ENCODE measurements at places on chromosomes 5 and 9.

DNA sequence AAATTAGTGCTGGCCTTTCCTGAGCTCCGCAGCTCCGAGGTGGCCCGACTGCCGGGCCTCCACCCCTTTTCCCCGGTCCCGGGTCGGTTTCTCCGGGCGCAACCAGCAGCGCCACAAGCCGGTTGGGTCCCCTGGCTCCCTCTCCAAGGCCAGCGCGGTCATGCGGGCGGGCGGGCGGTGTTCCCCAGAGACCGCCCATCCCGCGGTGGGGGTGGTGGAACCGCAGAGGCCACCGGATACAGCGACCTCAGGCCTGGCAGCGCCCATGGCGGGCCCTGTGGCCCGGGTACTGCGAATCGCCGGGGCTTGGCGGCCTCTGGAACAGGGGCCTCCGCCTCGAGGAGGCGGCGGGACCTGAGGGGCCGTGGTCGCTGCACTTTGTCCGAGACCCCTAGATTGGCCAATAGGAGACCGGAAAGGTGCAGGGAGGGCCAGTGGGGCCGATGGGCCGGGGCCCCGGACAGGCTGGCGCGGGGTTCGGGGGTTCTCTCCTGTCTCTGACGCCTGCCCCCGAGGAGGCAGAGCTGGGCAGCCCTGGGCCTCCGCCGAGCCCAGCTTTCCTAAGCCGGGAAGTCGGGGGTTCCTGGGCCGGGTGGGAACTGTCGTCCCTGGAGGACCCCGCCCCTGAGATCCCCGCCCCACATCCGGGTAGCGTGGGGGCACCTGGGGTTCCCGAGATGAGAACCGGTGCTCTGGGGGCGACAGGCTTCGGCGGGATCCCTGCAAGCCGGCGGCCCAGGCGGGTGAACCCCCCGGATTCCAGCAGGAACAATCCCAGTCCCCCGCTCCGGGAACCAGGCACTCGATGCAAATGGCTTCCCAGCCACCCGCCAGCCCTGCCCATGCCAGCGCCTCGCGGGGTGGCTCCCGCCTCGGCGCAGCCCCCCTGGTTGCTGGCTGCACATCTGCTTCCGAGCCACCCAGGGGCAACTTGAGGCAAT lies 293.9 kb downstream of the ZSWIM6 start:
- peak; percentile 45 for DNase-seq
- no peak overlapping the region for H3K27ac ChIP-seq
- H3K27me3 ChIP-seq = peaks cover 67% of the 10 kb centered on the region
- H3K4me1 ChIP-seq = peaks cover 6% of the 10 kb centered on the region

GRCh38 chr9:21919377-21920362 lies 74.5 kb downstream of the CDKN2A start:
- peak overlapping the region; percentile 68 for H3K27ac ChIP-seq
- peak overlapping the region; percentile 19 for H3K4me3 ChIP-seq
- peaks cover 18% of the 10 kb centered on the region for H3K4me1 ChIP-seq
- H3K27me3 ChIP-seq = no peaks in the 10 kb centered on the region
- peaks cover 10% of the 10 kb centered on the region for H3K36me3 ChIP-seq
- peak; percentile 49 for DNase-seq

DNA sequence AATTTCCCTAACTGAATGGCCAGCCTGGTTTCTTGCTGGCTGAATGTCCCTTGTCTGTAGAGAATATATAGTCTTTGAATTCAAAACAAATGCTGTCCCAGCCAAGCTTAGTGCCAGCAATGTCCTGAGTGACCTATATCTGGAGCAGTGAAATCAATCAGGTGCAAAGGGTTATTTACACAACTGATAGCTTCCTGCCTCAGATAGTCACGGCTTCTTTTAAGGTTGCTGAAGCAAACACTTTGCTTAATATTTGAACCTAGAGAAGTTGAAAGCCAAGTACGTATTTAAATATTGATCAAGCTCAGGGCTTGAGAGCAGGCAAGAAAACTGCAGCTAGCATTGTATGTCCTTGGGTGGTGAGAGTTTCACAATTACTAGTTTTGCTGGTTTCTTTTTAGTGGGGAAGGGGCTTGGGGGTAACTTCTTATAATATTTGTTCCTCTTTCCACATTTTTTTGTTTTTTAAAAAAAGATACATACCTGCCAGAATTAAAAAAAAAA lies 2.0 kb upstream of the ARHGEF28 start:
- H3K36me3 ChIP-seq = no peaks in the 10 kb centered on the region
- peaks cover 4% of the 10 kb centered on the region for H3K4me1 ChIP-seq
- H3K27ac ChIP-seq = no peak overlapping the region
- H3K27me3 ChIP-seq = peaks cover 65% of the 10 kb centered on the region

DNA sequence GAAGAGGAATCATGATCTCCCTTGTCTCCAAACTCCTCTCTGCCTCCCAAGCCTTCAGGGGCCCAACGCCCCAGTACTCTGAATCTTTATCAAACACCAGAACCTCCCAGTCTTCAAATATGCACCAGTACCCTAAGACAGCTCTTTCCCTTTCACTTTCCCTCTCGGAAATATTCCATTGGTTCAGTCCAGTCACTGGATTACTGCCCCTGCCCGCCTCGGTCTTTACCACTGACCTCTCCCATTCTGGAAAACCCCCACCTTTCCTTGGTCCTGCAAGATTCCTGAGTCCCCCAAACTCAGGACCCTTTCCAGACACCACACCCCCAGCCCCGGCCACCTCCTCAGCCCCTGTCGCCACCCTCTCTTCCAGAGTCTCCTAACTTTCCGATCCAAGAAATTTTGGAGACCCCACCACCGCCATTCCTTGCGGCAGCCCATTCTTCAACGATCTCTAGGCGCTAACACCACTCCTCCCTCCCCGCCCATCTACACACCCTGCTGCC lies 674 bp downstream of the C5orf15 start:
- H3K27me3 ChIP-seq = no peaks in the 10 kb centered on the region
- peak; percentile 46 for DNase-seq
- peak overlapping the region; percentile 96 for H3K27ac ChIP-seq
- H3K4me1 ChIP-seq = peaks cover 51% of the 10 kb centered on the region
- peak overlapping the region; percentile 98 for H3K4me3 ChIP-seq

DNA sequence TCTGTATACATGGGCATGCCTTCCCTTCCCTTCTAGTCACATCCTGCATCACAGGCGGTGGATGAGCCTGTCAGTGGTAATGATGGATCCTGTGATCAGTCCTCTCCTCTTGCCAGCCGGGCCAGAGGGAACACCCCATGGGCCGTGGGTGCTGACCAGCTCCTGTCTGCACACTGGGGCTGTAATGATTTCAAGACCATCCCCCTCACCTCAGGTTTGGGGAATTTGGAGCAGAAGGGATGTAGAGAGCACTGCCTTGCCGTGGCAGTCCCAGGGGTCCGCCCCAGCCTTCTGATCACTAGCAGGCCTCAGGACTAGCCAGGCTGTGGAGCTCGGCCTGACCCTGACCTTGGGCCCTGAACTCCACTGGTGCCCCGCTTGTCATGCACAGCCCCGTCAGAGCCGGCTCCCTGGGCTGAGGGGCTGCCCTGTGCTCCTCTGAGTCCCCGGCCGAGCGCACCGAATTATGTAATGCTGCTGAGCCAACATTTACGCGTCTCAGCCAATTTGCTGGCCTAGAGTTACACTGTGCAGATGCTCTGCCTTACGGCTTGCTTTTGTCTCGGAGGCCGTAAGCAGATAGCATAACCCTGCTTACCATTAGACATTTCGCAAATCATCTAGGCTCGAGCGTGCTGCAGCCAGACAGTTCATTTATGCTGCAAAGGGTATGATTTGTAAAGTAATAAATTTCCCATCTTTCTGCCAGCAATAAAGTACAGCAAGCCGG lies 155.3 kb downstream of the MACROH2A1 start:
- H3K4me3 ChIP-seq = no peak overlapping the region
- no peaks in the 10 kb centered on the region for H3K27me3 ChIP-seq
- DNase-seq = peak; percentile 29
- H3K27ac ChIP-seq = no peak overlapping the region
- no peaks in the 10 kb centered on the region for H3K36me3 ChIP-seq
- H3K4me1 ChIP-seq = no peaks in the 10 kb centered on the region

- no peak overlapping the region for H3K27ac ChIP-seq
- H3K4me1 ChIP-seq = no peaks in the 10 kb centered on the region
- no peaks in the 10 kb centered on the region for H3K36me3 ChIP-seq
- no peak overlapping the region for H3K4me3 ChIP-seq
- DNase-seq = no peak
- H3K27me3 ChIP-seq = peaks cover 3% of the 10 kb centered on the region
Measured at GRCh38 chr9:72983056-72983455, 30.2 kb upstream of the ALDH1A1 start.

DNA sequence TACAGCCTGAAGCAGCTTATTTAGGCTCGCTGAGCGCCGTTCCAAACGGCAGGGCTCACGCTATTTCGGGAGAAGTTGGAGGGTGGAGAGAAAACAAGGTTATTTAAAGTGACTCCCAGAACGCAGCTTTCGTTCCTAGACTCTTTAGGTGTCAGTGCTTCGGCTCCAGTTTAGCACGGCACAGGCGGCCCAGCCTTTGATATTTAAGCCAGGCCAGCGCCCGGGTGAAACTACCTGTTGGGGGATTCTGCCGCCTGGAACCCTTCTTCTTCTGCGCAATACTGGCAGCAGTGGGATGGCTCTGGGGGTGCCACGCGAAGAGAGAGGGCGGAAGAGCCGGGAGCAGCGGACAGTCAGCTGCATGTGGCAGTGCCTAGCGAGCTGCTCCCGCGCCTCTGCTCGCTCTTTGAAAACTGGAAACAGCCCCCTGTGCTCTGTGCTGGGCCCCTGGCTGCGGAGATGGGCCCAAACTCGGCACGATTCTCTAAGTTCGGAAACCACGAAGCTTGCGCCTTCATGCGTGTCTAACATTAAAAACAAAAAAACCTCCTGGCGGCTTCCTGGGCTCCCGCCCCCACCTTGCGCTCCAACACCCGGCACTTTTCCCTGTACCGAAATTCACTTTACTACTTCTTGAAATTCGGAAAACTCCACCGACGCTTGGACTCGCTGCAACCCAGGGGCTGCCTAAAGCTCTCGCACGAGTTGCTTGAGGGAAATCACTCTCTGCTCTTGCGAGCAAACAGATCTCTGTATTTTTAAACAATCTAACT lies 34.6 kb upstream of the NFIB start:
- peaks cover 7% of the 10 kb centered on the region for H3K27me3 ChIP-seq
- no peak overlapping the region for H3K4me3 ChIP-seq
- peaks cover 4% of the 10 kb centered on the region for H3K36me3 ChIP-seq

GRCh38 chr5:37844009-37844408 lies 4.2 kb upstream of the GDNF start:
- peaks cover 63% of the 10 kb centered on the region for H3K27me3 ChIP-seq
- peaks cover 10% of the 10 kb centered on the region for H3K4me1 ChIP-seq
- H3K36me3 ChIP-seq = no peaks in the 10 kb centered on the region
- no peak for DNase-seq
- no peak overlapping the region for H3K4me3 ChIP-seq

DNA sequence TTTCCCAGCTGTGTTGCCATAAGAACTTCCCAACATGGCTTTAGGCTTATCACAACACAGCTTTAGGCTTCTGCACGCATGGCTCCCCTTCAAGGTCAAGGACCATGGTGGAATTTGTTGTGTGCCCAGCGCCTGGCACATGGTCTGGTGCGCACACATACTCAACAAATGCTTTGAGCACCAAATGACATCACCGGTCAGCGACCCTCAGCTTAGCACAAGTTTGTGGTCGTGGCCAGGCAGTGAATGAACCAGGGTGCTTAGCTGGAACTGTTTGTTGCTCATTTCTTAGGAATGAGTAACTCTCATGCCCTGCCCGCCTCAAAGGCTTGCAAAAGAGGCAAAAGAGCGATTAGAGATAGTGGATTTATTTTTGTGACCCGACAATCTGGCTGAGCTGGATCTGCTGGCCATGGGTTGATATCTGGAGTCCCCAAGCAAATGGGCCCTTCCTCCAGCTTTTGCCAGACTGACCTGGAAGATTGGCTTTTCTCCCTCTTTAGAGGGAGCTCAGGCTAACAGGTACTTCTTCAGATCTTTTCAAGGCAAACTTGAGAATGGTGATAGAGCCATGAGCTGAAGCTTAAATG lies 58.9 kb downstream of the DAP start:
- no peak for DNase-seq
- peaks cover 31% of the 10 kb centered on the region for H3K4me1 ChIP-seq
- no peaks in the 10 kb centered on the region for H3K27me3 ChIP-seq
- no peak overlapping the region for H3K27ac ChIP-seq
- no peaks in the 10 kb centered on the region for H3K36me3 ChIP-seq

Data from activated CD8-positive, alpha-beta memory T cell treated with anti-CD3 and anti-CD28 coated beads, Interleukin-2, amount 10 ng/mL, durations not matched to agents 7 days and 5 days (primary cell).